ENCODE measurements at places on chromosomes 3 and 15.

- DNase-seq: no peak
Observed at GRCh38 chr3:6805236-6805635, 55.7 kb upstream of the GRM7 start.

- DNase-seq: no peak
Observed at GRCh38 chr15:65845826-65846519, 23.3 kb upstream of the RAB11A start.

GRCh38 chr3:188304501-188304900, 150.5 kb downstream of the LPP start:
- no peak for DNase-seq

DNA sequence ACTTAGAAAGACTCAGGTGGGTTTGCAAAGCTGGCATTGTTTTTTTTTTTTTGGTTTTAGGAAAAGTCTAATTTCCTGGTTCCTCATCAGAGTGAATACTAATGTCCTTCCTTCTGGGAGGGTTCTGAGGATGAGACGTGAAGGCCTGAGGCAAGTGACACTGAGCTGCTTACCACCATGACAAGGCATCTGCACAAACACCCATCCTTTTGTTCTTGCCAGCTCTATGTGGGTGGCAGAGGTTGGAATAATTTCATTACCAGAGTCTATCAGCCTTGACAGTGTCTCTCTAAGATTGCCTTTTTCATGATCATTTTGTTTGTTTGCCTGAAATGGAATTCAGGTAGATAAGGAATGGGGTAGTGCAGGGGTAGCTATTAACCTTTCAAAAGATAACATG, 17.1 kb downstream of the RTP4 start:
- DNase-seq: no peak

GRCh38 chr3:153069598-153070510, 92.2 kb upstream of the RAP2B start:
- no peak for DNase-seq

GRCh38 chr15:34804113-34804512, 8.8 kb upstream of the ACTC1 start:
- DNase-seq: no peak

DNA sequence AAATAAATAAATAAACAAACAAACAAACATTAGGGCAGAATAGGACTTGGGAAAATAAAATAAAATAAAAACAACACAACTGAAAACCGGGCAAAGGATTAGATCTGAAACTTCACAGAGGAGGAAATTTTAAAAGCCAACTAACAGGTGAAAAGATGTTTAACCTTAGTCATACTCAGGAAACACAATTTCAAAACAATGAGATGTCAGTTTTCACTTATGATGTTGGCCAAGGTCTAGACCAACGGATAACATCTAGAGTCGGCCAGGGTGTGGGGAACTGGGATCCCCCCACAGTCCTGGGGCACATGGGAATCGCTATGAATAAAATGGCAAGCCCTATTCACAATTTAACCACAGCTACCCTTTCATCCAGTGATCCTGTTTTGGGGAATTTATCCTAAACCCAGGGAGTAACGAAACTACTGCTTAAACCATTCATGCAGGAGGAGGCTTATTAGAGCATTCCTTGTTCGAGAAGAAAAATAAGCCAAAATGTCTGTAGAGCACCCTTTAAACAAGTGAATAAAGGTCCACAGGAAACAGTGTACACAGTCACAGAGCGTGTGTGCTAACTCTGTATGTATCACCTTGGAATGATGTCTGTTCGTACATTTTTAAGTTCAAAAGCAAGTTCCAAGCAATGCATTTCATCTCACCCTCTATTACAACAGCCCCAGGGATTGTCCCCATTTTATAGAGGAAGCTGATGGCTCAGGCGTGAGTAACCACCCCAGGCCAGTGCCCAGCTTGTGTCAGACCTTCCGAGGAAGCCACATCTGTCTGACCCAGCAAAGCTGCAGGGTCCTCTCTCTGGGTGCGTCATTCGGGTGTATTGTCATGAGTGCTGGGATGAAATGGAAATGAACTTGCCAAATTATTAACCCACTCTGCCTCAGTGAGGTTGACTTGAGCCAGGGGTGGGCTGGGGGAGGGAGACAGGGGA, 6.3 kb upstream of the ANPEP start:
- DNase-seq: no peak

DNA sequence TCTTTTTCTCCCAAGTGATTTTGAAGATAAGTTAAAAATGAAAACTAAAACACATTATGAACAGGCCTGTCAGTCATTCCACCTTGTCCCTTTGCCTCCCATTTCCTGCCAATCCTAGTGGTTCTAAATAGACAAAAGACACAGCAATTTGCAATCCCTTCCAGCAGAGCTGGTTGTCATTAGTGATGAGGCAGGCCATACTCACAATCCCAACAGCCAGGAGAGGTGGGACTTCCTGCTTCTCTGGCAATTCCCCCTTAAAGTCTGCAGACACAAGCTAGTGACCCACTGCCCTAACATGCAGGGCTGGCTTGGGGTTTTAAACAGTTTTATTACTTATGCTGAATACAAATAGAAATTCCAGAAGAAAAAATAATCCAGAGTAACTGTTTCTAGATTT, 38.4 kb upstream of the RBP1 start:
- no peak for DNase-seq

- no peak for DNase-seq
Observed at GRCh38 chr3:197103766-197104165, 74.1 kb upstream of the MELTF start.

- DNase-seq: no peak
Observed at GRCh38 chr15:49379996-49380395, 43.0 kb upstream of the FGF7 start.

- no peak for DNase-seq
Observed at GRCh38 chr3:60010781-60011180, 961.0 kb upstream of the CFAP20DC start.

DNA sequence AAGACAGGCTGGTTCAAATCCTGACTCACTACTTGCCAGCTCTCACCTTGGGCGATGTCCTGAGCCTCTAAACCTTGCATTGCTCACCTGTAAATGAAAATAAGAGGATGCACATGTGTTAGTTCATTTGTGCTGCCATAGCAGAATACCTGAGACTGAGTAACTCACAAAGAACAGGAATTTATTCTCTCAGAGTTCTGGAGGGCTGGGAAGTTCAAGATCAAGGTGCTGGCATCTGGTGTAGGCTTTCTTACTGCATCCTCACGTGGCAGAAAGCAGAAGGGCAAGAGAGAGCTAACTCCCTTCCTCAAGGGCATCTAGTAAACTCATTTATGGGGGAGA, 222.7 kb downstream of the MTHFS start:
- no peak for DNase-seq

- DNase-seq: no peak
Observed at GRCh38 chr3:128167646-128167972, 14.3 kb downstream of the EEFSEC start.

GRCh38 chr3:66029443-66029842, 9.3 kb downstream of the MAGI1 start:
- no peak for DNase-seq

DNA sequence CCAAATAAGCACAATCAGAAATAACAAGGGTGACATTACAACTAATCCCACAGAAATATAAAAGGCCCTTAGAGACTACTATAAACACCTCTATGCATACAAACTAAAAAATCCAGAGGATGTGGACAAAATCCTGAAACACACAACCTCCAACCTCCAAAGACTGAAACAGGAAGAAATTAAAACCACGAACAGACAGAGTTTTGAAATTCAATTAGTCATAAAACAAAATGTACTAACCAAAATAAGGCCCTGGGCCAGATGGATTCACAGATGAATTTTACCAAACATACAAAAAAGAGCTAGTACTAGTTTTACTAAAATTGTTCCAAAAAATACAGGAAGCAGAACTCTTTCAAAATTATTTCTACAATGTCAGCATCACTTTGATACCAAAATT, 1043.6 kb downstream of the DIPK2A start:
- no peak for DNase-seq

DNA sequence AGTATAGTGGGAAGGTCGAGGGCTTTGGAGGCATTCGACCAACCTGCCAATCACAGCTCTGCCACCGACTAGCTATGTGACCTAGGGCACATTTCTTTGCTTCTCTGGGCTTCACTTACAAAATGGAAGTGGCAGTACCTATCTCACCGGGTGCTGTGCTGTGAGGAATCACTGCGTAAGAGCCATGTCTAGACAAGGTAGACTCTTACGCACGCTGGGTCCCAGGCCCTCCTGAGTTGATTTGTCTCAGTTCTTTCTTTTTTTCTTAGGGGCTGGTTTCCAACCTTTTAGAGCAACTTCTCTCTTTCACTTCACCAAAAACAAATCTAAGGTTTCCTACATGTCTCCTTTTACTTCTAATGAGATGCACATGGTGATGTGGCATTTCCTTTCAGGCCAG, 18.8 kb downstream of the CA12 start:
- DNase-seq: no peak

GRCh38 chr15:29677871-29678461, 144.3 kb downstream of the TJP1 start:
- DNase-seq: no peak

GRCh38 chr15:70329179-70329578, 231.5 kb upstream of the TLE3 start:
- no peak for DNase-seq

- DNase-seq: no peak
Observed at GRCh38 chr3:73801444-73801843, 176.7 kb upstream of the PDZRN3 start.

- DNase-seq: no peak
Observed at GRCh38 chr3:134627831-134628230, 23.0 kb downstream of the KY start.

DNA sequence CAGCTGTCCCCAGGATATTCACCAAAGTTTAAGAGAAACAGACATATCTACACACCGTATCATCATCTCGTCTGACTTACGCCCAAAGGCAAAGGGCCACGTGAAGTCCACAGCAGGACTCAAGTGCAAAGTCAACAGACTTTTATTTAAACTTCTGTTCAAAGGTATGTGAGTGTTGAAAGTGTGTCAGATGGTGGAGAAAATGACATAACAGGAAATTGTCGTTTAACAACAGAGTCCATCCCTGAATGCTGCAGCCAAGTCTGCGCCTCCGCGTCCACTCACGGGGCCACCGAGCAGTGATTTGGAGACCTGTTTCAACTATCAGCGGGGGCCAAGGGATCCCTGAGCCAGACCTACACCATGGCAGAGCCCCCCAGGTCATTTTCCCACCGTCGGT, 165.6 kb downstream of the XXYLT1 start:
- no peak for DNase-seq

DNA sequence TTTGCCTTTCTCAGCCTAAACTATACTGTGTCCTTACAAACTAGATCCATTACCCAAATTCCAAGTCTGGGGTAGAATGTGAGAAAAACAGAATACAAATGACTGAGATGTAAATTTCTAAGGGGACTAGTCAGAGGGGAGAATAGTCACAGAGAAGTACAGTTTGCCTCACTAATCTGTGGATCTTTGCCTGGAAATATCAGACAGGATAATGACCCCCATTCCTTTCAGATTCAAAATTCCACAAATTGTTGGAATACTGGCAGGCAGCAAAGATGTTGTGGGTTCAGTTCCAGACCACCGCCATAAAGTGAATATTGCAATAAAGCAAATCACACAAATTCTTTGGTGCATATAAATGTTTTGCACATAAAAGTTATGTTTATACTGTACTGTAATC, 762.8 kb upstream of the NR2F2 start:
- no peak for DNase-seq

DNA sequence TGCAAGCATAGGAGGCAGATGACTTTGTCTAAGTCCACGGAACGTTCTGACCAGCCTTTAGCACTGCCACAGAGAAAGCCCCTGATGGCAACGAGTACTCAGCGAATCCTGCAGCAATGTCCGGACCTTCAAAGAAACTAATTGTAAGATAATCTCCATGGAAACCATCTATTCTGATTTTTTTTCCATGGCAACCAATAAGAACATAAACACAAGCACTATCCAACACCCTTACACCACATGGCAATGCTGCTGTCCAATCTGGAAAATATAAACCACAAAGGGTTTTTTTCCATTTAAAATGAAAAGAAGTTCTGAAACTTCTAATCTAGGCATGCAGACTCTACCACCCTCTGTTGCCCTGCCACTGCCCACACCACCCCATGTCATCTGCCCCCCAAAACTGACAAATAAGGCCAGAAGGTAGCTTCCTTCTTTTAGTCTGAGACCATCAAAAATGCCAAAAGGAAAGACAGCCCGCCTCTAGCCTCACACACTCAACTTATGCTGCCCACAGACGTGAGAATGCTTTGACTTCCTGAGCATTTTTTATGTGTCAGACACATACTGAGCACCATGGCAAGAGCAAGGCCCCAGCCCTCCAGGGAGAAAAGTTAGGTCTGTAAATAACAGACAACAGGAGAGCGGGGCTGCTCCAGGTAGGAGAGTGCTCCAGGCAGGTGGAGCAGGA, 44.5 kb downstream of the POC1A start:
- no peak for DNase-seq

DNA sequence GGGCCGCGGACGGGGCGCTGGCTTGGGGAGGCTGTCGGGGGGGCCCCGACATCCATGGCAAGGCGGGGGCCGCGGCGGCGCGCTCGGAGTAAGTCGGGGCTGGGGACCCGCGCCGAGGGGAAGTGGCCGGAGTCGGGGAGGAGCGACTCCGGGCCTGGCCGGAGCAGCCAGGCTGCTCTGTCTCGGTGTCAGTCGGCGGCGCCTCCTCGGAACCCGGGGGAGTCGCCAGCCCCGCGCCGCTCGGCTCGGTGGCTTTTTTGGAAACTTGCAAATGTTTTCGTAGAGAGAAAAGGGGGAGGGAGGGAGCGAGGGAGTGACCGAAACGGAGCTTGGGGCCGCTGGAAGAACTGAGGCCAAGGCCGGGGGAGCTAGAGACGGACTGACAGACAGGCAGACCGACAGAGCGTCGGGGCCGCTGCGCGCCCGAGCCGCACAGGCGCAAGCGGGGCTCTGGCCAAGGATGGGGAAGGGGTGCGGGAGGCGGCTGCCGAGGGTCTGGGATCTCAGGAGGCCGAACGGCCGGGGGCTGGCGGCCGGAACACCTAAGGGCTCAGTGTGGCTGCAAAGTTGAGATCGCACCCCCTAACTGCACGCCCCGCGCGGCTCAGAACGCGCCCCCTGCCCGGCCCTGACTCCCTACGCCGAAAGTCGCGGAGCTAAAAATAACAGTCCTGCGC, 5.0 kb downstream of the PTH1R start:
- DNase-seq: peak; percentile 76

DNA sequence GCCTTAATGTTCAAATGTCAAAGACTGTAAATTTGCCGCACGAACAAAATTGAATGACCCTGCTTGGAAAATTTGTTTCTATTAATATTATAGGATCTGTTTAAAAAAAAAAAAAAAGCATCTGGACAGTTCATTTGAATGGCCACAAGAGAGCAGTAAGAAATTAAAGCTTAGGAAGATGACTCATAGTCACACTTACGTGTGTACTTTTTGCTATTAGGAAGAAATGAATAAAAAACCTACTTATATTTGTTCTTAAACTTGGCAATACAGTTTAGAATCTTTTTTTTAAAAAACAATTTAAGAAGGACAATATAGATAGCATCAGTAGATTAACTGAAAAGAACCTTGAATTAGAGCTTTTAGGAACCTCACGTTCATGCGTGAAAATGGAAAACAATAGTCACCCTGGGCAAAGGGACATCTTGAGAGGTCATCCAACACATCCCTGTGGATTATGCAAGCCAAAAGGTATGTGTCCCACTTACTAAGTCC, 621.8 kb downstream of the MECOM start:
- no peak for DNase-seq

- DNase-seq: no peak
Observed at GRCh38 chr3:40258555-40258954, 51.0 kb upstream of the EIF1B start.
